ENCODE measurements at places on chromosomes 6 and 20.

GRCh38 chr20:23132293-23132929, 46.3 kb upstream of the CD93 start:
- H3K4me3 ChIP-seq, result no peak overlapping the region
- no peak overlapping the region for H3K27ac ChIP-seq
- no peaks in the 10 kb centered on the region for H3K36me3 ChIP-seq
- H3K4me1 ChIP-seq, result no peaks in the 10 kb centered on the region
- no peak for DNase-seq
- H3K27me3 ChIP-seq, result no peaks in the 10 kb centered on the region

GRCh38 chr6:21295506-21296240, 297.9 kb upstream of the SOX4 start:
- no peak overlapping the region for H3K27ac ChIP-seq
- no peaks in the 10 kb centered on the region for H3K36me3 ChIP-seq
- no peaks in the 10 kb centered on the region for H3K4me1 ChIP-seq
- DNase-seq, result no peak
- H3K27me3 ChIP-seq, result no peaks in the 10 kb centered on the region

- no peaks in the 10 kb centered on the region for H3K27me3 ChIP-seq
These were observed 19.7 kb downstream of the SPDEF start for GRCh38 chr6:34536251-34536958.

GRCh38 chr6:95517568-95517967, 59.8 kb upstream of the MANEA start:
- H3K36me3 ChIP-seq, result no peaks in the 10 kb centered on the region
- H3K4me1 ChIP-seq, result peaks cover 50% of the 10 kb centered on the region
- no peak overlapping the region for H3K27ac ChIP-seq
- H3K4me3 ChIP-seq, result no peak overlapping the region
- DNase-seq, result no peak
- no peaks in the 10 kb centered on the region for H3K27me3 ChIP-seq

DNA sequence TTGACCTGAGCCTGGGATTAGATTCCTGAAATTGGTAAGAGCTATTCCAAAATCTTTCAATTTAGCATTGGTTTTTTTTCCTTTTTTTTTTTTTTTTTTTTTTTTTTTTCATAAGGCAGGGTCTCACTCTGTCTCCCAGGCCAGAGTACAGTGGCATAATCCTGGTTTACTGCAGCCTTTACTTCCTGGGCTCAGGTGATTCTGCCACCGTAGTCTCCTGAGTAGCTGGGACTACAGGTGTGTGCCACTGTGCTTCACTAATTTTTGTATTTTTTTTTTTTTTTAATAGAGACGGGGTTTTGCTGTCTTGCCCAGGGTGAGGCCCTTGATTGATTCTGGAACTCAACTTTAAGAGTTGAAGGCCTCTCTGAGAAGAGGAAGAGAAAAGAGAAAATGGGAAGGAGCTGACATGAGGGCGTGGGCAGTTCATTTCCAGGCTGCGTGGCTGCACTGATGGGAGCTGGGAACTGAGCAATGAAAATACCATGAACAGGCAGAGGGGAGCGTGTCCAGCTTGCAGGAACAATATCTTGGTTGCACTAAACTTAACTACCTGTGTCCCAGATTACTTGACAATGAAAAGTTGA, 24.6 kb downstream of the KDM1B start:
- no peaks in the 10 kb centered on the region for H3K27me3 ChIP-seq
- peaks cover 22% of the 10 kb centered on the region for H3K36me3 ChIP-seq
- DNase-seq, result no peak
- no peak overlapping the region for H3K4me3 ChIP-seq
- peaks cover 29% of the 10 kb centered on the region for H3K4me1 ChIP-seq
- H3K27ac ChIP-seq, result peak overlapping the region; percentile 59

GRCh38 chr6:127924440-127924839, 23.6 kb upstream of the THEMIS start:
- no peak overlapping the region for H3K4me3 ChIP-seq
- no peak overlapping the region for H3K27ac ChIP-seq
- no peak for DNase-seq
- H3K27me3 ChIP-seq, result no peaks in the 10 kb centered on the region

DNA sequence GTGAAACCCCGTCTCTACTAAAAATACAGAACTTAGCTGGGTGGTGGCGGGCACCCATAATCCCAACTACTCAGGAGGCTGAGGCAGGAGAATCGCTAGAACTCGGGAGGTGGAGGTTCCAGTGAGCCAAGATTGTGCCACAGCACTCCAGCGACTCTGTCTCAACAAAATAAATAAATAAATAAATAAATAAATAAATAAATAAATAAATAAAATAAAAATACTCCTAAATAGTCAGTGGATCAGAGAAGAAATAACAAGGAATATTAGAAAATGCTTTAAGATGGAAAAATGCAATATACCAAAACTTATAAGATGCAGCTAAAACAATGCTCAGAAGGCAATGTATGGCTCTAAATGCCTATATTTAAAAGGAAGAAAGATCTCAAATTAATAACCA, 39.0 kb upstream of the SASH1 start:
- DNase-seq, result no peak
- H3K4me1 ChIP-seq, result peaks cover 6% of the 10 kb centered on the region
- no peak overlapping the region for H3K27ac ChIP-seq
- H3K4me3 ChIP-seq, result no peak overlapping the region

DNA sequence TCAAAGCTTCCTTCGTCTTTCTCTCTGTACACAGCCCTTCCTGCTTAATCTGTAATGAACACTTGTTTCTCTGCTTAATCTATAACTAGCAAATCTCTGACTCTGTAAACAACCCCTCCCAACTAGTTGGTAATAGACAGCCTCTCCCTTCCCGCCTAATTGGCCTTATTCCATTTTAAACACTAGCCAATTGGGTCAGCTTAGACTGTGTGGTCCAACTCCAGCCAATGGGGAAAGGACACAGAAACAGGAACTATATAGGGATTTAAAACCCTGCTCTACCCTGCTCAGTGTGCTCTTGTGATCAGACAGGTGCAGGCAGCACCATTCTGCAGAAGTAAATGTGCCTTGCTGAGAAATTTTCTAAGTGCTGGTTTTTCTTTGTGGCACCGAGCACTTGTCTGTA, 18.5 kb downstream of the CHD6 start:
- peaks cover 74% of the 10 kb centered on the region for H3K36me3 ChIP-seq
- peaks cover 7% of the 10 kb centered on the region for H3K4me1 ChIP-seq

- peaks cover 27% of the 10 kb centered on the region for H3K4me1 ChIP-seq
These were observed 102.5 kb downstream of the CD24 start for GRCh38 chr6:106872049-106872448.

GRCh38 chr6:136751522-136751956, 40.7 kb downstream of the MAP3K5 start:
- no peak overlapping the region for H3K4me3 ChIP-seq
- H3K27me3 ChIP-seq, result no peaks in the 10 kb centered on the region
- DNase-seq, result no peak
- no peaks in the 10 kb centered on the region for H3K36me3 ChIP-seq
- H3K27ac ChIP-seq, result no peak overlapping the region

DNA sequence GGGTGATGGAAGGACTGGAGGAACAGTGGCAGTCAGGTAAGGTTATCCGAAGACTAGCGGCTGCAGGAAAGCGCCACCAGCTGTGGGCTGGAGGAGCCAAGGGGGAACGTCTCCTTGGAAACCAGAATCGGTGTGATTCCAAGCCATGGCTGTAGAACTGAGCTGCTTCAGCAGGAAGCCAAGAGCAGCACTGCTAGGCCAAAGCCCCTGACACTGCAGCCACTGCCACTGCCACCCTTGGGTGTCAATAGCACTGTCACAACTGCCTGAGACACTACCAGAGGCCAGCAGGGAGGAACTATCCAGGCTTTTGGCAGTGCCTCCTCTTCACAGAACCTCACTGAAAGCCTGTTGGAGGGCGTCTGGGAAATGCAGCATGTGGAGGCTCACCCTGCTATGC, 289.6 kb upstream of the SUPT3H start:
- DNase-seq, result no peak
- no peak overlapping the region for H3K27ac ChIP-seq
- H3K4me3 ChIP-seq, result no peak overlapping the region
- H3K36me3 ChIP-seq, result no peaks in the 10 kb centered on the region

DNA sequence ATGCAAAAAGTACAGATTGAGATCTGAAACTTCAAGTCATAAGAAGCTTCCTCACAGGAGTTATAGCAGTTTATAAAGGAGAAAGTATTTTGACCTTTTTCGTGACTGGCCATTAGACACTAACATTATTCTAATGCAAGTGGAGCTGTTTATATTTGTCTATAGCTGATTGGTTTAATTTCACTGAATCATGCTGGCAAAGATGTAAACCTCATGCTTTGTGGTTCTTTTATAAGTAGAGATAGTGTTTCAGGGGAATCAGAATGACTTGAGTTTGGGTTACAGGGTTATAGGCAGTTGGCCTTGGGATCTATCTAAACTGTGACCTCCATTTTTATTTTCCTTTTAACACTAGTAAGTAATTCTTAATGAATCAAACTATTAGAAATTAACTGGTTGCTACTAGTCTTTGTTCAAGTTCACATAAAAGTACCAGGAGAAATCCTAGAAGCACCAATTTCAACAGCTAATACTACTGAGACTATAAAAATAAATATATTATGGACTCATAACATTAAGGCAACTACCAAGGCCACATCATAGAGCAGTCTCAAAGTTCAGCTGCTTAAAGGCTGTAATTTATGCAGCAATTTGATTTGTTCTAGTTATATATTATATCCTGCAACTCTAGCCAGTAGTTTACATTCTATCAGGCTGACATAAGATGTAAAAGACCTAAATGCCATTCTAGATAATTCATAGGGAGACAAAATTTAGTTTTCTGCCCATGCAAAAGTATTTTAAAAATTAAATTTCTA, 94.0 kb downstream of the RNGTT start:
- peaks cover 2% of the 10 kb centered on the region for H3K4me1 ChIP-seq
- H3K27ac ChIP-seq, result no peak overlapping the region
- no peaks in the 10 kb centered on the region for H3K27me3 ChIP-seq
- H3K4me3 ChIP-seq, result no peak overlapping the region
- H3K36me3 ChIP-seq, result no peaks in the 10 kb centered on the region

DNA sequence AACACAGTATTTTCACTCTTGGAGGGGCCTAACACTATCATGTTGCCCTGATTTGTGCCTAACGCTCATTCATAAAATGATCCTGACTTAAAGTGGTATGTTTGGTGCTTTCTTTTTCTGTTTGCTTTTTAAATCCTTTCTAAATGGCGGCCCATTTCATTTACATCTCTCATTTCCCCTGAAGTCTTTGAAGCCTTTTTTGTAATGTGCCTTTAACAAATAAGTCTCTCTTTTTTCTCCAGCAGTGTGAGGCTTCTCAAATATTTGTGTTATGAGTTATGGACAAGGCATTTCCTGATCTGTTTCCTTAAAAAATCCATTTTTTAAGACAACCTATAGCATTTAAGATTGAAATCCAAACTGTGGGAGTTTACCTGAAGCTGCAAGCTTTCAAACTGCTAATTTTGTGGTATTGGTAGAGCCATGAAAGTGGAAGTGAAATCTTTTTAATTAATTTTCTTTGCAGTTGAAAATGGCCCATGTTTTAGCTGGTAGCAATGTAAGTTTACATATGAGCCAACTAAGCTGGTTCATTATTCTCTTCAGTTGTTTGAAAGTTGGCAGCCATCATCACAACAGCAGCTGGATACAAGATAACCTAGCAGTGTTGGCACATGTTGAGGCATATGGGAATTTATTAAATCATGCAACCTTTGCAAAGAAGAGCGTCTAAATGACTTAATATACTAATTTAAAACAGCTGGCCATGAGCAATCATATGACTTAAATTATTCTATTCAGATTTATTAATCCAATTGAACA, 469.7 kb downstream of the CDKAL1 start:
- H3K27ac ChIP-seq, result peak overlapping the region; percentile 60
- H3K4me3 ChIP-seq, result no peak overlapping the region
- H3K36me3 ChIP-seq, result no peaks in the 10 kb centered on the region

DNA sequence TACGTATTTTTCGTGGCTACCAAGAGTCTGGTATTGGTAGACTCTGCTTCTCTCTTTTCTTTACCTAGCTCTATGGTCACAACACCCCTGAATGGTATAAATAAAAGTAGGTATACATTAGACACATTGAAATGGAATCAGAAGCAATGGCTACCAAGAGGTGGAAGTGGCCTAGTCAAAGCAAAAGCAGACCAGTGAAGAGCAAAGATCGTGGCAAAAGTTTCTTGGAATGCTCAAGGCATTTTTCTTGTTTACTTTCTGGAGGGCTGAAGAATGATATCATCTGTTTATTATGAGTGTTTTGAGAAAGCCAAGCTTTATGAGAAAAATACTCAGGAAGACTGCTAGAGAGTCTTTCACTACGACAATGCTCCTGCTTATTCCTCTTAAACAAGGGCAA, 28.6 kb upstream of the MOCS1 start:
- H3K4me1 ChIP-seq, result no peaks in the 10 kb centered on the region
- no peaks in the 10 kb centered on the region for H3K36me3 ChIP-seq
- H3K4me3 ChIP-seq, result no peak overlapping the region
- H3K27me3 ChIP-seq, result no peaks in the 10 kb centered on the region
- H3K27ac ChIP-seq, result no peak overlapping the region

- no peak for DNase-seq
- H3K27ac ChIP-seq, result no peak overlapping the region
- H3K4me3 ChIP-seq, result no peak overlapping the region
- no peaks in the 10 kb centered on the region for H3K27me3 ChIP-seq
- H3K4me1 ChIP-seq, result peaks cover 17% of the 10 kb centered on the region
These were observed 117.5 kb downstream of the KCNQ5 start for GRCh38 chr6:72739368-72739779.

DNA sequence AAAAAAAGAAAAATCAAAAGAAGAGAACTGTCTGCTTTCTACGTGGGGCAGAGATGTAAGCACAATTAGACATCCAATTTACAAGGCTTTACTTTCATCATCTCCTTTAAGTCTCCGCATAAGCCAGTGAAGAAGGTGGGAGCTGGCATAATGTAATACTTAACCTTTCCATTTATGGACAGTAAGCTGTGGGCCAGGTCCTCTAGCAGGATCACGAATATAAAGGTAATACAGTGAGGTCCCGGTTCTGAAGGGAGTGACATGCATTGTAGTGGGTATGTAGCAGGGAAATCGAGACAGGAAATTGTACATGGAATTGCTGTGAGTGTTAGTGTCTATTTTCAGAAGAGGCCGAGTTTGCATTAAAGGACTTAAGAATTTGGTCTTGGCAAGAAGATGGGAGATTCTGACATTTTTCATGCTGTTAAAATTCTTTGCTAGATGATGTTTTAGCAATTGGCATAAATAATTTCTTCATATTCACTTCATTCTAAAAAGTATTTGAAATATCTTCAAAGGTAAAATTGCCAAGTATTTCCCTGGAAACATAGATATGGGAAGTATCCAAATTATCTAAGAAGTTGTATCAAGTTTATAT, 20.4 kb upstream of the POPDC3 start:
- no peaks in the 10 kb centered on the region for H3K27me3 ChIP-seq
- no peak overlapping the region for H3K4me3 ChIP-seq
- H3K36me3 ChIP-seq, result 0 out of 2 replicates have a peak, but pooled peaks cover 4% of the 10 kb centered on the region
- no peak for DNase-seq

DNA sequence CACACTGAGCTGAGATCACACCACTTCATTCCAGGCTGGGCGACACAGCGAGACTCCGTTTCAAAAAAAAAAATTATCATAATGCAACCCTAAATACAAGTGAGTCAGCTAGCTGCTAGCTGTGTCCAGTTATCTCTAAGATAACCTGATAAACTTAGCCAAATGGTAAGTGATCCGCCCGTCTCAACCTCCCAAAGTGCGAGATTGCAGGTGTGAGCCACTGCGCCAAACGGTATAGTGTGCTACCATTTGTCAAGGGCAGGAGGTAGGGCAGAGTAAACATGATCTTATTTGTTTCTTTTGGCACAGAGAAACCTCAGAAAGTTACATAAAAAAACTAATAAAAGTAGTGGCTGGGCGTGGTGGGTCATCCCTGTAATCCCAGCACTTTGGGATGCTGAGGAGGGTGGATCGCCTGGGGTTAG, 4.7 kb upstream of the C6orf132 start:
- H3K4me3 ChIP-seq, result no peak overlapping the region
- peaks cover 12% of the 10 kb centered on the region for H3K4me1 ChIP-seq
- peaks cover 3% of the 10 kb centered on the region for H3K36me3 ChIP-seq
- no peak overlapping the region for H3K27ac ChIP-seq
- DNase-seq, result no peak

Measured in WTC11 (cell line).